ENCODE measurements at places on chromosomes 12 and 14.
A peak's percentile ranks its signal among the peaks of the same experiment; 100 is the strongest.

DNA sequence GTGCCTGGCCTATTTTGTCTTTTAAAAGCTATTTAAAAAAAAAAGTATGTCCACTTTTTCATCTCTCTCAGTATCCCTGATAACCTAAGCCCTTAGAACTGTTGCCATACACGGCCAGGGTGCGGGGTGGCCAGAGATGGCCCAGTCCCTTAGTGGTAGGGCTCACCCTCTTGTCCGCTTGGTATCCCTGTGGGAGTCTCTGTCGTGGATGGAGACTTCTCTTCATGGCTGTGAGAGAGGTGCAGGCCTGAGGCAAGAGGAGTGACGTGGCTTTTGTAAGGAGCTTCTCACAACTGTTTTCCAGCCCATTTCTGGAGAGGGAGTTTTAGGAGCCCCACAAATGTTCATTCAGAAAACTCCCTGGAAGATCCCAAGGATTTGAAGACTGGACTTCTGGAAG is 26.8 kb downstream of the XRCC3 start:
- no peak for DNase-seq

GRCh38 chr14:67582061-67582460 is 18.0 kb downstream of the PIGH start:
- no peak for DNase-seq

- DNase-seq = no peak
Measured at GRCh38 chr12:46265734-46266133, 3.1 kb downstream of the SLC38A1 start.

DNA sequence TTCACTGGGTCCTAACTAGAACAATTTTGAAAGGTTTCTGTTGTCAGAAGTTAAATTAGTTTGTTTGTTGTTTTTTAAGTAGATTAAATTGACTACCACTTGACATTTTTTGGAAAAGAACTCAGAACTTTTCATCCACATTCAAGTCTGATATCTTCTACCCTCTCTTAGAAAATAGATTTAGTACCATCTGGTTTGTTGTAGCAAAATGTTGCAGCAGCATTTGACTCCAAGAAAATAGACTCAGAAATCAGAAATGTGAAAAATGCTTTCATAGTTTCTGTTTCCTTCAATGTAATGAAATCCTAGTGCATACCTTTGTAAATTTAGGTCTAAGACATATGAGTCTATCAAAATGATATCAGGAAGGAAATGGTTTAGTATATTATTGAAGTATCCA is 256.3 kb upstream of the CLEC14A start:
- DNase-seq = no peak

GRCh38 chr14:92511453-92512238 is 1.9 kb upstream of the RIN3 start:
- DNase-seq = no peak

GRCh38 chr14:20180486-20180885 is 10.2 kb upstream of the OR11G2 start:
- DNase-seq = no peak

GRCh38 chr14:93115069-93115820 is 480 bp downstream of the ITPK1 start:
- DNase-seq = peak; percentile 95

DNA sequence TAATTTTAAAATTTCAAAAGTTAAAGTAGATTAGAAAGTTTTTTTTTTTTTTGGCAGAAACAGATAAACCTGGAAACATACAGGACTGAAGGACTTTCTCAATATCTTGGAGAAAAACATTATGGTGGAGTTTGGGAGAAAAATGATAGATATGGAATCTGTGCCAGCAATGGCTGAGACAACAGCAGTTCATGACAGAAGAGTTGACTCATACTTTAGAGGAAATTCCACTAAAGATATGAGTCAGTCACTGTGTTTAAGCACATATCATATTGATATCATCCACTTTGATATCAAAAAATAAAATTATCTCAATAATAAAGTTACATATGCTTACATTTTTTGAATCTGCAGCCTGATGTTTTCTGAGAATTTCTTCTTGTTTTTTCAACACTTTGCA is 193.9 kb upstream of the OR4E1 start:
- no peak for DNase-seq

GRCh38 chr14:99590746-99591555 is 13.1 kb downstream of the CCDC85C start:
- DNase-seq = peak; percentile 23

DNA sequence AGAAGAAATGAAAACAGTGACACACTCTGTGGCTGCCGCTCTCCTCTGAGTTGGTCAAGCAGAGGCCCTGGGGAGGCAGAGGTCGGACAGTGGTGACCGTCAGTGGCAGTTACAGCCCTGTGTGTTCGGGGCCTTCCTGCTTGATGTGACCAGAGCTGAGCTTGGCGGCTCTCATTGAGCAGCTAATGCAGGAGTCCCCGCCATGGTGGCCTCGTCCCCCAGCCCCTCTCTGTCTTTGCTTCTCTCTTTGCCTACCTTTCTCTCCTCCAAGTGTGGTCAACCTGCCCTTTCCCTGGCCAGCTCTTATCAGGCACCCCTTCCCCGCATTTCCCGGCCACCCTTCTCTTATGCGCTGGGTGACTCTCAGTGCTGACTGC is 362.8 kb downstream of the CACNA1C start:
- DNase-seq = no peak

DNA sequence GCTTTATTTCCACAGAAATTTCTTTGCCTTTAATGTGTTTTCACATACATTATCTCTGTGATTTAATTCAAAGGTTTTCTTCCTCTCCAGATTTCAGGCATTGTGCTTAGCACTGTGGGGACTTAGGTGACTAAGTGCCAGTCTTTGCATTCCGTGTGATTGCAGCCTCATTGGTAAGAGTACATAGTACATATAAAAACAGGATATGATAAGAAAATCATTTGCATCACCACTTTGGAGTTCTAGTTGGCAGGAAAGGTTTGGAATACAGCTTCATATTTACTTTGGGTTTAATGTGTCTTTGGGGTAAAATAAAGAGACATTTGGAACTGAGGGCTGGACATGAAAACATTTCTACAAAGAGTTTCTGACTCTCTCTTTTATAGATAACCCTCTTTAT is 37.8 kb upstream of the C12orf75 start:
- no peak for DNase-seq

- DNase-seq = no peak
Measured at GRCh38 chr12:77842430-77842829, 11.7 kb downstream of the NAV3 start.

- no peak for DNase-seq
Measured at GRCh38 chr14:99918781-99919180, 125.6 kb downstream of the EML1 start.

GRCh38 chr14:32230695-32231280 is 27.7 kb upstream of the RNU6-8 start:
- DNase-seq = no peak

DNA sequence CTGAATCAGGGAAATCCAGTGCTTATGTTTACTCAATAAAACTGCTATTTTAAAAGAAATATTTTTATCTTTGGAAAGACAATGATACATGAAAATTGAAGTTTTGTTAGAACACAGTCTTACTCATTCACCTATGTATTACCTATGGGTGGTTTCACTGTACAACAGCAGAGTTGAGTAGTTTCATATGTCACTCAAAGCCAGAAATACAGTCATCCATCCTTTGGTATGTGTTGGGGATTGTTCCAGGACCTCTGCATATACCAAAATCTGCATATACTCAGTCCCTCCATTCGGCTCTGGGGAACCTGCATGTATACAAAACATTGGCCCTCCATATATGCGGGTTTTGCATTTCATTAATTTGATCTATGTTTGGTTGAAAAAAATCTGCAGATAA is 190.6 kb downstream of the GPHN start:
- no peak for DNase-seq

DNA sequence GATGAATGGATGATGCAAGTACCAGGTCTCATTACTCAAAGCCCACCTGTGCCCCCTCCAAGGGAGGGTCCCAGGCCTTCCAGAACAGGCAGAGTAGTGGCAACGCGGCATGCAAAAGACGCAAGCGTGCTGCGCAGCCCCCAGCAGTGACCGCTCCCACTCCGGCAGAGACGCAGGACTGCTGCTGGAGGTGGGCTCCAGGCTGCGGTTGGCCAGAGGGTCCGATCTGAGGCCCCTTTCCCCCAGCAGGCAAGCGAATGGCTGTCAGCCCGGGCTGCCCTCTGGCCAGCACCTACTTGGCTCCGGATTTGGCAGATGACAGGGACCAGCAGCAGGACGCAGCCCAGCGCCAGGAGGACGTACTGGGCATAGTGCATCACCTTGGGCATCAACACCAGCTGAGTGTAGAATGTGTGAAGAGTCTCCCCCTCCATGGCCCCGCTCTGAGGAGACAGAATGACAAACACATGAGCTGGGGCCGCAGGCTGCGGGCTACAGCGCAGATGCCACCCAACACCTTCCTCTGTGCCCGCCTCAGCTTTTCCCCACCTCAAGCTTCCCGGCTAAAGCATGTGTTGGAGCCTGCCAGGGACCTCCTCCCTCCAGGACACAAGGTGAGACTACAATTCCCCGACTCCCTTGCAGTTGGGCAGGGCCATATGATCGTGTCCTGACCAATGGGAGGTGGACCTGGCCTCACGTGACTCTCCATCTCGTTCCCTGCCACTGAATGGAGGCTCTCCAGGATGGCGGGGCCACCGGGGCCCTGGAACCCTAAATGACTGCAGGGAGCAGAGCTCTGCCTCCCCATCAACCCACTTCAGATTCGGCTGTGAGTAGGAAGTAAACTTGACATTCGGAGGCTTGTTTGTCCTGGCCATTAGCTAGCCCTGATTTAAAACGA is 77.4 kb downstream of the SCARB1 start:
- DNase-seq = no peak

DNA sequence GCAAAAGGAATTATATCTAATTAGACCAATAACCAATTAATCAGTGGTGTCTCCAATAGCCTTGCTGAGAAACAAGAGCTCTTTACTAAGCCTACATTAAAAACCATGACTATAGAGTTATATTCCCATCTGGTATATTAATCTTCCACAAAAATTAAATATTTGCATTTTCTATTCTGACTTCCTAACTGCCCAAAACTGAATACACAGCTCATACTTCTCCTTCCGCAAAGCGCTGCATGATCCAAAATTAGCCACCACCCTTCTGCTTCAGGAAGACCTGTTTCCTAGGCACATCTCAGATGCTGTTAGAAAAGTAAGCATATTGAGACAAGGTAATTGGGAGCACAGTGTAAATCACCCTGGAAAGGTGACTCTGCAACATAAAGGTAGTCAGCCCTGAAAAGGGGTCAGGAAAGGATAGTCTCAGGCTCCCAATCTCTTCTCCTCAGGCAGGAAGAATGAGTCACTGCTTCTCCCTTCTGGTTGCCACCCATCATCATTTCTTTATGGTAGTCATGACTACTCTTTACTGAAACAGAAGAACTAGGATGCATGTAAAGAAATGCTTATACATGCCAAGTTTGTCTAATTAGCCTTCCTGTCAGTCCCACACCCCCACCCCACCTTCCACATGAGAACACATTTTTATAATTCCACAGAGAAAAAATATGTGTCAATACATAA is 54.3 kb downstream of the PLCZ1 start:
- DNase-seq = peak; percentile 26

DNA sequence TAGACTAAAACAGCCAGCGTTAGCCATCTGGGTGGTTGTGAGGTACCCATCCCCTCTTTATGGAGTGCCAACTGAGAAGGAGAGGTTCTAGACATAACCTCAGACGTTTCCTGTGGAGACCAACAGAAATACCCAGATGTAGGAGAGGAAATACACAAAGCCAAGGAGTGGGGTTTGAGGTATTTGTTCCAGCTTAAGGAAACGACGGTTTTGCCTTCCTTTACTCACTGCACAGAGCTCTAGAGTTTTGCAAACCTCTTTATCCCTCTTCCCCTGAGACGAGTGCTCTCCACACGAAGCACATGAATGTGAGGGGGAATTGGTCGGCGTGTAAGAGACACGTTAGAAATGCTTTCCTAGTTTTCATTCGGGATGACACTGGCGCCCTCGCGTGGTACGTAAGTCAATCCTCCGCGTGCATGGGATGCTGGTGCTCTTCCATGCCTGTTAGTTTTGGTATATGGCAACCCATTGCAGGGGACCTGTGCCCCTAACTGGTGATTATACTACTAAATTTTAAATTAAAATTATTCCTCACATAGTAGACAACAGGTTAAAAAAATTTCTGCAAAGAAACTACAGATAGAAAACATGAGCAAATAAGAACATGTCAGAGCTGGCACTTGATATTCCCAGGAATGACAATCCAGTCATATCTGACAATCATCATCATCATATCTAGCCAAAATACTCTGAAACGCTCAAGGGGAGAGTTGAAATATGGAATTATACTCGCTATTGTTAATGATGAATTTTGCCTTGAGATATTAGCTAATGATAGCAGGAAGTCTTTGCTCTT is 121.7 kb downstream of the PPM1H start:
- DNase-seq = peak; percentile 90

GRCh38 chr12:17278946-17279345 is 673.0 kb upstream of the LMO3 start:
- peak; percentile 4 for DNase-seq

GRCh38 chr14:101962503-101962874 is 1.9 kb upstream of the DYNC1H1 start:
- no peak for DNase-seq

- DNase-seq = no peak
Measured at GRCh38 chr12:59322473-59322872, 273.4 kb upstream of the SLC16A7 start.

DNA sequence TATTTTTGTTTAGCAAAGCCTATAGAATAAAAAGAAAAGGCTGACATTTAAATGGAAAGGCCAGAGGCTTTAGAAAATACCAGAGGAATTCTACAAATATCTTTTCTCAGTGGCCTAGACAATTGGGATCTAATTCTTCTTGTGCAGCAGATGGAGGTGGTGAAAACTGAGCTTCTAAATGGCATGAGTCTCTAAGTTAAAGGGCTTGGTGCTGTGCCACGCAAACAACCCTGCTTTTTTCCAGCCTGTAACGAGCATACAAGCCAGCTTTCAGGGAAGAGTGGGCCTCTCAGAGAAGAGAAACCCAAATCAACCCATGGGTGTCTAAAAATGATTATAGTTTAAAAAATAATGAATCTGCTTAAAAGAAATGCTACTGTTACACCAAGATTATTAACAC is 237.9 kb upstream of the NAV3 start:
- no peak for DNase-seq

GRCh38 chr14:99191395-99192027 is 80.5 kb downstream of the BCL11B start:
- DNase-seq = no peak

- peak; percentile 75 for DNase-seq
Measured at GRCh38 chr12:69039911-69040310, 106.9 kb upstream of the CPM start.

GRCh38 chr12:86264451-86265328 is 8.5 kb upstream of the MGAT4C start:
- DNase-seq = no peak

GRCh38 chr12:69844836-69845235 is 19.8 kb downstream of the MYRFL start:
- no peak for DNase-seq

DNA sequence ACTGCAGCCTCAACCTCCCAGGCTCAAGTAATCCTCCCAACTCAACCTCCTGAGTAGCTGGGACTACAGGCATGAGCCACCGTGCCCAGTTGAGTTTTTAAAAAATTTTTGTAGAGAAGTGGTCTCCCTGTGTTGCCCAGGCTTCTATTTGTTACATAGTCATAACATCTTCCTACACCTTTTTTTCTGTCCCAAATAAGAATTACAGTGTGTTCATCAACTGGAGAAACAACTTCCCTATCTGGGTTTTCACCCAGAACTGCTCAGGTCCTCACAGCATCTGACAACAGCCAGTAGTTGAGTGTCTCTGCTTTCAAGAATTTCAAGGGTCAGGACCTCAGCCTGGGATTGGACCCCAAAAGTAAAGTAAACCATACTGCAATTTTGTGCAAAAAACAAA is 235.2 kb upstream of the AMIGO2 start:
- no peak for DNase-seq

- DNase-seq = no peak
Measured at GRCh38 chr14:75859746-75860145, 122.0 kb downstream of the TGFB3 start.

Measured in hematopoietic multipotent progenitor cell treated with erythropoietin and hydrocortisone succinate and interleukin-3 and kit ligand, for 4 days (in vitro differentiated cells).